Fibroblast of skin of right quadriceps (primary cell): ENCODE measurements at places on chromosomes 3 and 15.

DNA sequence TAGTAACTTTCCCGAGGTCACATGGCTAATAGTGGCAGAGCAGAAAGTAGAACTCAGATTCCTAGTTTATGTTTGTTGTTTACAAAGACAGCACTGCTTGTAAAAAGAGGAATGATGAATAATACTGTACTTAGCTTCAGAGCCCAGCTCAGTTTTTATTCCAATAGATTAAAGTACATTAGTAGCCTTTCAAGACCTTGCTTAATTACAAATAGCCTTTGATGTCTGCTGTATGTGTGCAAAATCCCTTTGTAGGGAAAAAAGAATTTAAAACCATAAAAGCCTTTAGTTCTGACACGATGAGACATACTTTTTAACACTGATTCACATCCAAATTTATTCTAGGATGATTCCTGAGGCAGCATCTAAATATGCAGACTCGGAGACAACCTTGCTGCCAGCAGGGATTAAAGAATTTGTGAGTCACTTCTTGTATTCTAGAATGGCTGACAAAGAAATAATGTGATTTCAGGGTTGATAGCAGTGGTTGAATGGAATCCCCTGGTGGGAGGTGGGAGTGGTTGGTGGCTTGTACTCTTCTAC is 324.2 kb upstream of the TGFBR2 start:
- DNase-seq: peak; percentile 97

DNA sequence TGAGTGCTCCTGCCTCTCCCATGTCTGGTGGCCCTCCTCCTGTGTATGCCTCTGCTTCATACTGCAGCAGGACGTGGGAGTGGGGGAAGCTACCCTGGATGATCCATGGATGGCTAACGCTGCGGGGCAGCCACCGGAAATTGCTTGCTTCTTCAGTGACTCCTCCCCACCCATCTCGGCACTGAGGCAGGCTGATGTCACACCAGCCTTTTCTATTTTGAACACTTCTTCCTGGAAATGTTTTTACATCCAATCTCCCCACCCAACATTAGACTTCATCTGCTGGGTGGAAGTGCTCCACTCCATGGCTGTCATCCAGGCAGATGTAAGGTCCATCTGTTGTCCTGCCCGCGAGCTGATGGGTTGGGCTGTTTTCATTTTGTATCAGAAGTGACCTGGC is 58.9 kb upstream of the MUC13 start:
- DNase-seq: no peak

GRCh38 chr3:153545471-153545870 is 383.4 kb downstream of the RAP2B start:
- DNase-seq: no peak

- no peak for DNase-seq
Measured at GRCh38 chr15:75042730-75043508, 19.5 kb downstream of the PPCDC start.

GRCh38 chr15:70314688-70315087 is 217.0 kb upstream of the TLE3 start:
- DNase-seq: no peak

- no peak for DNase-seq
Measured at GRCh38 chr15:77504871-77505270, 84.2 kb downstream of the HMG20A start.

GRCh38 chr3:61807865-61808276 is 246.5 kb downstream of the PTPRG start:
- DNase-seq: peak; percentile 40

- DNase-seq: peak; percentile 37
Measured at GRCh38 chr3:192275741-192276355, 451.5 kb downstream of the FGF12 start.

DNA sequence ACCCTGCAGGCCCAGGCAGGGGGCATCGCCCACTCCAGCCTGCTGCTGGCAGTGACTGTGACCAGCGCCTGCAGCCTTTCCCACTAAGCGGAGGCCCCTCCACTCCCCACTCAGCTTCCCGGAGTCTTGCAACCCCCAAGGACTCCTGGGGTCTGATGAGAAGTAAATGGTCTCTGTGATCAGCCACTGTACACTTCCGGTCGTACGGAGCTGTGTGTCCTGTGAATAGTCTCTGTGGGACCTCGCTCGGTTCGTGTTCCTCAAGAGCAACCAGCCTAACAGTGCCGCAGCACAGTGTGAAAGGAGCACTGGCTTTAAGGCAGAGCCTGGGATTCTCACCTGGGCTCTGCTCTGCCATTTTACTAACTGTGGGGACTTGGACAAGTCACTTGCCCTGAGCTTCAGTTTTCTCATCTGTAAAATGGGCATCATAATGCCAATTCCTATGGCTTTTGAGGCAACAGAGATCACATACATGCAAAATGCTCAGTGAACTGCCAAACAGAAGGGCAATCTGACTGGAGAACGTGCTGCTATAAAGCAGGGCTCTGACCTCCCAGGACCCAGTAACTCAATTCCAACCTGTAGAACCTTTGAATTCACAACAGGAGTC is 26.7 kb downstream of the TMEM43 start:
- no peak for DNase-seq

DNA sequence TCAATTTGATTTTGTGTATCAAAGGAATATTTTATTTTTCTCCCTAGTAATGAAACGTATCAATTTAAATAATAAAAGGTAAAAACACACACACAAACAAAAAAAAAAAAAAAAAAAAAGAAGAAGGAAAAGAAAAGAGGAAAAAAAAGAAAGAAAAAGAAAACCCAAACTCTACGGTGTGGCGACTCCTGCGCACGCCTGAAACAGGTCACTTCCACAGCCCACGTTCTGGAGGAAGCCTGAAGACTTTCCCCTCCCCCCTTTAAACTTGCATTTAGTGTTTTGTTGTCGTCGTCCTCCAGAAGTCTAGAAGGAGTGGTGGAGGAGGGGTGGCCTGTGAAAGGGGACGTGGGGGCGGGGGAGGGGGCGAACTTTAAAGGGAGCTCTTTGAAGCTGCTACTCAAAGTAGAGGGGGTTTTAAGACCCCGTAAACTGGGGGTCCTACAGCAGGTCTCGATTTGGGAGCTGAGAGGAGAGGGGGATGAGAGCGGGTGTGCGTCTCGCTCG is 2.3 kb upstream of the TLE3 start:
- DNase-seq: peak; percentile 27

DNA sequence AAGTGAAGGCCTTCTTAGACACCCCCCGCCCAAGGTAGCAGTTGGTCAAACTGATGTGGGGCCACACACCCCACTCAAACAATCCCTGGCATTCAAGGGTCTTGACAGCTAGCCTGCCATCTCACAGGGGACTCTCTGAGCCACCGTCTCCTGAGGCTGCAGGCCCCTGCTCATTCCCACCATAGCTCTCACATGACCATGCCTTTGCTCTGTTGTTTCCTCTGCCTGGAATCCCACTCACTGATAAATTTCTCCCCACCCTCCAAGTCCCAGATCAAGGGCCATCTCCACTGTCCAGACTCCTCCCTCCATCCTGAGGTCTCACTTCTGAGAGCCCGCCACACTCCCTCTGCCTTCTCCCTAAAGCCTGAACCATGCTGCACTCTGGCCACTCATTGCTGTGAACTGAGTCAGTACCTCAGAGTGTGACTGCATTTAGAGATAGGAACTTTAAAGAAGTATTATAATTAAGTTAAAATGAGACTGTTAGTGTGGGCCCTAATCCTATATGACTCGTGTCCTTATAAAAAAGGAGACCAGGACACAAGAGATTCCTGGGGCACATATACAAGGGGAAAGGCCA is 10.0 kb downstream of the WNT7A start:
- DNase-seq: no peak
